ENCODE measurements at places on chromosomes 12 and 14.

GRCh38 chr12:131108177-131108955 lies 154.7 kb downstream of the ADGRD1 start:
- no peak for DNase-seq

GRCh38 chr12:1885599-1886245 lies 32.7 kb downstream of the CACNA2D4 start:
- DNase-seq = no peak

DNA sequence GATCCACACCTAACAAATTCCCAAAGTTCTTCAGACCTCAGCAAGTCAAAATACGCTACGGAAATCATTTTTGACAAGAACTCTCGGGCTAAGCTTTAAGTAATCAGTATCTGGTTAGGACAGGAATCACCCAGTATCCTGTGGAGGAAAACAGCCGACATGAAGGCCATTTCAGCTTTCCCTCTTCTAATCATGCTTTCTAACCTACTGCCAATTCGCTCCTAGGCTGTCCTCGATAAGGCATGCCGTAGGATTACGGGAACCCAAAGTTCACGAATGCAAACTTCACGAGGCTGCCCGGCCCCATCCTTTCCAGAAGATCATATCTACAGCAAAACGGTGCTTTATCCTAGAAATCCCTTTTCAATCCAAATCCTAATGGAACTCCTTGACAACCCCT lies 81.8 kb upstream of the PTPRB start:
- DNase-seq = no peak

DNA sequence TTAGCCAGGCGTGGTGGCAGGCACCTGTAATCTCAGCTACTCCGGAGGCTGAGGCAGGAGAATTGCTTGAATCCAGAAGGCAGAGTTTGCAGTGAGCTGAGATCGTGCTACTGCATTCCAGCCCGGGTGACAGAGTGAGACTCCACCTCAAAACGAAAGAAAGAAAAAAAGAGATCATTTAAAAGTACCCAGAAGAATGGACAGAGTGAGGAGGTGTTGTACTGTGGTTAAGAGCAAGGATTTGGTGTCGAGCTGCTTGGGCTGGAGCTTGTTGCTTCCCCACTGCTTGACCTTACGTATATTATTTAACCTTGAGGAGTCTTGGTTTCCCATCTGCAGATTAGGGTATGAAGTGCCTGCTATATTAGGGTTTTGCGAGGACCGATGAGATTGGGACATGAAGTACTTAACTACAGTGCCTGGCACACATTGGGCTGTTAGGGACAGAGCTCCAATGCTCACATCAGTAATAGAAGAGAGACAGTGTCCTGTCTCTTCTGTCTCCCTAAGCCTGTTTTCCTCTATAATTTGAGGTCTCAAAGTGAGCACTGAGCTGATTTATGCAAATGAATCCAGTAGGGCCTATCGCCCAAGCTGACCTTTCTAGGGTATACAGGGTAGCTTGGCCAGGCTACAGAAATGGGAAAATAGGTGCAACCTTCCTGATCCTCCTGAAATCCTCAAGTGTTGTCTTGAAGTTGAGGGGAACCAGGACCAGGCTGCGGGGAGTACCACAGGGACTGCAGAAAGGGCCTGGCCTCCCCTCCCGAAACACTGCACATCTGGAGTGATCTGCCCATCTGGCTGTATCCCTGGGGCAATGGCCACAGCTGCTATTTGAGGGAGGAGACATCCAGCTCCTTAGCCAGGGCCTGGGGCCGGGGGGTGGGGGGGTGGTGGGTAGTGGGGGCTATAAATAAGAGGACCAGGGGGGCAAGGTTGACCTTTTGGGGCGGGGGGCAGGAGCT lies 8.6 kb upstream of the HDAC7 start:
- no peak for DNase-seq

DNA sequence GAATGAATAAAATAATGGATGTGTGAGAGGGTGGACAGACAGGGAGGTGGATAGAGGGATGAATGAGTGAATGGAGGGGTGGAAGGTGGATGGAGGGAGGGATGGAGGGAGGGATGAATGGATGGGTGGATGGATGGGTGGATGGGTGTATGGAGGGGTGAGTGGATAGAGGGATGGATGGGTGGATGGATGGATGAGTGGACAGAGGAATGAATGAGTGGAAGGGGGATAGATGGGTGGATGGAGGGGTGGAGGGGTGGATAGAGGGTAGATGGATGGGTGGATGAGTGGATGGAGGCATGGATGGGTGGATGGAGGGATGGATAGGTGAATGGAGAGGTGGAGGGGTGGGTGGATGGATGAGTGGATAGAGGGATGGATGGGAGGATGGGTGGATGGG lies 47.9 kb upstream of the NOS1 start:
- DNase-seq = no peak

All from AG09319 (cell line).